Mammary epithelial cell (primary cell): ENCODE measurements at places on chromosomes 7 and 10.

- no peak for DNase-seq
These were observed 116.2 kb downstream of the WDR37 start for GRCh38 chr10:1172256-1172984.

- DNase-seq, result no peak
These were observed 6.0 kb downstream of the KIF5B start for GRCh38 chr10:32050177-32050576.

DNA sequence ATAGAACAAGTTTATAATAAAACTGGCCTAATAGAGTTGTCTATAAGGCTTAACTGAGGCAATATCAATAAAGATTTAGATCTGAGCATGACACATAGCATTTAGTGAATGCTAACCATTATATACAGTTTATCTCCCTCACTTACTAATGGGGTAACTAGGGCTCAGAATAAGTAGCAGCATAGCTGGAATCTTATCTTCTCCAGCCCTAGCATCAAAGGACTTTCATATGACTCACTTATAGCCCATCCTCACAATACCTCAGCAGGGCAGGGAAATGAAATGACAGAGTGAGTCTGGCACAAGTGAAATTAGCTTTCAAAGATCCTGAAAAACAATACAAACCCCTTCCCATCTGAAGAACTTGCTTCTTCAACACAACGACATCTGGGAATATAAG, 362.9 kb downstream of the KIF20B start:
- no peak for DNase-seq

DNA sequence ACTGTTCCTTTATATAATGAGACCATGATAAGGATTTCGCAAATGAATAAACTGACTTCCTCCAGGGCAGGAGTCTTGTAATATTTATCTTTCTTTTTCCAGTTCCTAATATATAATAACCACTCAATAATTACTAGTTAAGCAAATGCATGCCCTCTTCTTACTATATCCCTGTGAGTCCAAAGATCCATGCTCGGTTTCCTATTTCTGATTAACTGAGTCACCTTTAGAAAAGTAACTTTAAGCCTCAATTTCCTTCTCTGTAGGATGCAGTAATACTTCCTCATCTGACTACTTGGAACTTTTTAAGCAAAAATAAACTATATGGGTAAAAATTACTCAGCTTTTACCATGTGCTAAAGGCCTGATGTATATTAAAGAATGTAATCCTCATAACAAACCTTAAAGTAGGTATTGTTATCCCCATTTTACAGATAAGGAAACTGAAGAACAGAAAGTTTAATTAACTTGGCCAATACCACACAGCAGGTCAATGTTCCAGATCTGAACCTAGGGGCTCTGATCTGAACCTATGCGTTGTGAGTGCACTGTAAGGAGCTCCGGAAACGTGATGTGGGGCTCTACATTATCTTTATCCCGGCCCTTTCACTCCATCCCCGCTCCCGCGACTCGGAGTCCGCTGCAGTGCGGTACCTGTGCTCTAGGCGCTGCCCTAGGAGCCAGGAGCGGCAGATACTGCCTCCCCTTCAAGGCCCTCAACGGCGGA, 458 bp downstream of the COX15 start:
- no peak for DNase-seq

GRCh38 chr7:157928808-157929425, 592.1 kb downstream of the DNAJB6 start:
- DNase-seq, result no peak
